ENCODE measurements at places on chromosomes 4 and X. TPM values are rescaled to one million over a fixed set of nuclear protein-coding genes. Genes with fewer than 3 reads are reported as not detected.

Gene HPGD
- 59.7 TPM for total RNA-seq

Gene ARX
- 0.58 TPM for total RNA-seq

Gene SSX3
- total RNA-seq: not detected

Gene GYPE
- total RNA-seq: not detected

Gene DCAF8L2
- total RNA-seq: not detected

Gene FAM184B
- 0.05 TPM for total RNA-seq

Gene PDE5A
- total RNA-seq: 0.27 TPM

Gene USP17L28
- total RNA-seq: not detected

Gene MAGEA9B
- not detected for total RNA-seq

Gene CDS1
- 0.78 TPM for total RNA-seq

Measured in A549 treated with CORT108297 at 1 μM for 4 hours (cell line).